ENCODE measurements at places on chromosomes 5 and 9.

DNA sequence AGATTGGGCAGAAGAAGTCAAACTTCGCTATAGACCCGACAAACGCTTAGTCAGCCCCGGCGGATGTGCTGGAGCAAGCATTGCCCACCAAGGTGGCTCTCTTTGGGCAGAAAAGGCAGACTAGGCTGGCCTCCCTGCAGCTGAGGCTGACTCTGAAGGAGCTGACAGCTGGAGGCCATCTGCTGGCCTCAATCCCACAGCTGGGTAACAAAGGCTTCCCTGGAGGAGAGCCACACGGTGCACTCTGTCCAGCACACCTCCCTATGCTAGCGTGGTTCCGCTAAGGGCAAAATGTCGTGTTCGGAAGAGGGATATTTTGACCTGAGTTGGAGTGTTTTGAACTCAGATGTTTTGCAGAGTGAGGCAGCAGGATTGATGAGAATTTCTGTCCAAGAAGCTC lies 103.5 kb upstream of the PTCH1 start:
- DNase-seq: no peak

GRCh38 chr5:11962122-11962521 lies 57.9 kb upstream of the CTNND2 start:
- no peak for DNase-seq

- DNase-seq: no peak
Measured at GRCh38 chr5:10974850-10975249, 213.8 kb upstream of the DAP start.

DNA sequence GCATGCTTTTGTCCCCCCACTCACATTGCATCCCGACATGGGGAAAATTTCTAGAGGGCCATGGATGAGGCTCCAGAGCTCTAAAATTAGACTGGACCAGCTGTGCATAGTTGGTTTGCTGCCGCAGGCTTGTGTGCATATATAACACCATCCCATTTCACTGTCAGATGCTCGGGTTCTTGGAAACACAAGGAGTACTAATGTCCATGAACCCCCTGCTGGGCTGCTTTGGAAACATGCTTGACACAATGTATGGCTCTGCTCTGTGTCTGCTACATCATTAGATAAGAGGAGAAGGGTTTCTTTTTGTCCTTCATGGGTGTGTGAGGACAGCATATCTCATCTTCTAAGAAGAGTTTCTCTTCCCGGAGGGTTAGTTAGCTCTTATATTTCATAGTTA lies 292.1 kb upstream of the RORB start:
- no peak for DNase-seq

- no peak for DNase-seq
Measured at GRCh38 chr5:40619421-40619820, 60.3 kb upstream of the PTGER4 start.

Data from large intestine (tissue), 12 donors.